ENCODE measurements at places on chromosomes 4 and X.
A peak's percentile ranks its signal among the peaks of the same experiment; 100 is the strongest.

- peak; percentile 15 for DNase-seq
These were observed 229.2 kb downstream of the PTTG2 start for GRCh38 chr4:38189445-38189844.

DNA sequence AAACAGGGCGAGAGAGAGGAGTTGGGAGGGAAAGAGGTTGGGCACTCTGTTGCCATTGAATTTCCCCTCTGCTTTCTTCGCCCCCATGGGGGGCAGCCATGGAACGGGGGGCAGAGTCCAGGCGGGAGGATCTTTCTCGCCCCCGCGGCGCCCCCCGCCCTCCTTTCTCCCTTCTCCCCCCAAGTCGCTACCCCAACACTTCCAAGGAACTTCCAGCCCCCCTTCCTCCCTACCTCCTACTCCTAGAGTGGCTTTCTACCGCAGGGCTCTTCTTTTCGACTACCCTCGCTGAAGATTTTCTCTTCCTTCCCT lies 594 bp upstream of the STAG2 start:
- DNase-seq, result no peak

GRCh38 chr4:134787315-134787714 lies 585.7 kb upstream of the PABPC4L start:
- DNase-seq, result no peak

DNA sequence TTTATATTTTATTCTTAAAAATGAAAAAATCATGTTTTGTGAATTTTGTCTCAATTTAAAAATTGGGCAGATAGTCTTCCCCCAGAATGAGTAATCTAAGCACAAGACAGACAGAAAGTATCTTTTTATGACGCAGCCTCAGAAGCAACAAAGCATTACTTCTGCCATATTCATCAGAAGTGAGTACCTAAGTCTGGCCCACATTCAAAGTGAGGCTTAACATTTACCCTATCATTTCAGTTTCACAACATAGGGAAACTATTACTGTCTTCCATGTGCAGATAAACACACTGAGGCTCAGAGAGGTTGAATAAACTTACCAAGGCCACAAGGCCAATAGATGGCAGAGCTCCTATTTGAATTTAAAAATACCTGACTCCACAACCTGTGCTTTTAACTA lies 4.4 kb upstream of the PRDX4 start:
- peak; percentile 1 for DNase-seq

DNA sequence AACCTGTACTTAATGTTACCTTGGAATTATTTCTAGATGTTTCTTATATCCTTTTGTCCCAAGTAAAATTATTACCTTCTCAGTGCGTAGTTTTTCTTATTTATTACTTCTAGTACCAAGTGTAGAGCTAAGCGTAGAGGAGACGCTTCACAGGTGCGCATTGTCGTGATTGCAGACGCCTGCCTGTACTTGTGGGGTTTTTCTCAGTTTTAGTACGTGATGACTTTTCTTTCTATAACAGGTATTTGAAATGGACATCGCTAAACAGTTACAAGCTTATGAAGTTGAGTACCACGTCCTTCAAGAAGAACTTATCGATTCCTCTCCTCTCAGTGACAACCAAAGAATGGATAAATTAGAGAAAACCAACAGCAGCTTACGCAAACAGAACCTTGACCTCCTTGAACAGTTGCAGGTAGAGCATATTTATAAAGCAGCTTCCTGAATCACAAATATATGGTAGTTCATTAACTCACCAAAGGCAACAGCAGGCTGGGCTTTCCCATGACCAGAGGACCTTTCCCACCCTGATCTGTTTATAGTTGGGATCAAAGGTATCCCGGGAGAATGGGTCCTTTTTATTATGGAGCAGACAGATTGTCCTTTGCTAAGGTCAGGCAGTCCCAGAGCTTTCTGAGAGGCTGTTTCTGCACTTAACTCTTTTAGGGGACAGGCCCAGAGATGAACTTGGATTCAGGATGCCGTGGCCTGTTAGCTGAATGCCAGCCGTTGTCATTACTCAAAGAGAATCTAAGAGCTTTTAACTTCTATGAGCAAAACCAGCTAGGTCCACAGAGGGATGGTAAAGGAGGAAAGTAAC lies 172.9 kb downstream of the PTTG2 start:
- DNase-seq, result no peak

- no peak for DNase-seq
These were observed 307.9 kb upstream of the F9 start for GRCh38 chrX:139222511-139223200.

DNA sequence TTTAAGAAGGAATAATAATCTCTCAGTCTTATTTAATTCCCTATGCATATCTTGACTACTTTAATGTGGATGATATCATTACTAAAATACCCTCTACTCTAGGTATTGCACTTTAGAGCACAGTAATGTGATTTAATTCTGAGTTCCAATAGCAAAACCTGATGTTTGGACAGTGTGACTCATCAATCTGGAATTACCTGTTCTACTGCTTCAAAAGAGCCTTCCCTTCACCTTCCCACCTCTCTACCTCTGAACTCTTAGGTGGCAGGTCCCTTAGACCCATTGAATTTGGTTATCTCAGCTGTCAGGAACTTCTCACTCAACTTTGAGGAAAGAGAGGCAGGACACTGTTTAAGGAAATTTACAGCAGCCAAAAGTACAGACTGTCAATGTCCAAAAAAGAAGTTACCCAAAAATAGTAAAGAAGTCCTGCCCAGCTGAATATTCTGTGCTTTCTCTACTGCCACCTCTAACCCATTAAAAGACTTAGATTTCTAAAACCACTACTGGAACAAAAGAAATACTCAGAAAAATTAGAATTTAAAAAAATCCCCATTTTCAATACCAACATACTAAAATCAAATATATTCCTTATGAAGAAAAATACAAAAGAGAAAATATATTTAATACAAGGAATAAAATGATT lies 123.1 kb upstream of the GPM6A start:
- DNase-seq, result no peak

DNA sequence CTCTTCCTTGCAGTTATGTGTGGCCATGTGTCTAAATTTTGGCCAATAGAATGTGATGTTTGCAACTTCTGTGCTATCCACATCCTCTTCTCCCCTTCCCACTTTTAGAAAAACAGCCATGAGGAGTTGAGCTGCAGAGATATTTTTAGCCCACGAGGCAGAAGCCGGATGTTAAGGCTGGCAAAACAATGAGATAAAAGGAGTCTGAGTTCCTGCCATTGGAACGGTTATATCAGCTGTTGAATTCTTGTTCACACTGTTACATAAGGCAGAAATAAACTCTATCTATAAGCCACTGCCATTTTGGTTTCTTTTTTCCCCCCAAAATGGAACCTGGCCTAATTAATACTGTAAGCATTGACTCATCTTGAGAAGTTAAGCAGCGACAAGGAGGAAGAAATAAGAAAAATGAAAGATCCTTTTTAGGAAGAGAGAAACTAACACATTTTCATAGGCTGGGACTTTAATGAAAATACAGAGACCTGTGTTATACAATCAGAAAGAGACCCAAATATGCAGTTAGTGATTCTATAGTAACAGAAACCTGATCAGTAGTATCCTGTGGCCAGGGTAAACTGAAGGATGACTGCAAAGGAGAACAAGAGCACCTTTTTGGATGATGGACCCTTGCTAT lies 200.5 kb downstream of the INPP4B start:
- no peak for DNase-seq

DNA sequence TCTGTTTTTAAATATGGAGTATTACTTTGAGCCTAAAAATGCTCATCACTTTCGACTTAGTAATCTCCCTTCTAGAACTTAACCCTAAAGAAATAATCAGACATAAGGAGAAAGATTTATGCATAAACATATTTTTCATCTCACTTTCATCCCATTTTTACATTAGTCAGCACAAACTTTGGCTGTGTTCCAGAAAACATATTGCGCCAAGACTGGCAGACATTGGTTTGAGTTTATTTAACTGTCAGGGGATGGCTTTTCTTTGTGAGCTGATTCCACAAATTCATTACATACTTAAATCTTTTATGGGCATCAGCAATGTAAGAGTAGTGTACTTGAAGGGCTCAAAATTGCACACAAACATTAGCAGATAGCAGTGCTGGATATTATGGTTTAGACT lies 23.7 kb downstream of the MAOA start:
- no peak for DNase-seq

DNA sequence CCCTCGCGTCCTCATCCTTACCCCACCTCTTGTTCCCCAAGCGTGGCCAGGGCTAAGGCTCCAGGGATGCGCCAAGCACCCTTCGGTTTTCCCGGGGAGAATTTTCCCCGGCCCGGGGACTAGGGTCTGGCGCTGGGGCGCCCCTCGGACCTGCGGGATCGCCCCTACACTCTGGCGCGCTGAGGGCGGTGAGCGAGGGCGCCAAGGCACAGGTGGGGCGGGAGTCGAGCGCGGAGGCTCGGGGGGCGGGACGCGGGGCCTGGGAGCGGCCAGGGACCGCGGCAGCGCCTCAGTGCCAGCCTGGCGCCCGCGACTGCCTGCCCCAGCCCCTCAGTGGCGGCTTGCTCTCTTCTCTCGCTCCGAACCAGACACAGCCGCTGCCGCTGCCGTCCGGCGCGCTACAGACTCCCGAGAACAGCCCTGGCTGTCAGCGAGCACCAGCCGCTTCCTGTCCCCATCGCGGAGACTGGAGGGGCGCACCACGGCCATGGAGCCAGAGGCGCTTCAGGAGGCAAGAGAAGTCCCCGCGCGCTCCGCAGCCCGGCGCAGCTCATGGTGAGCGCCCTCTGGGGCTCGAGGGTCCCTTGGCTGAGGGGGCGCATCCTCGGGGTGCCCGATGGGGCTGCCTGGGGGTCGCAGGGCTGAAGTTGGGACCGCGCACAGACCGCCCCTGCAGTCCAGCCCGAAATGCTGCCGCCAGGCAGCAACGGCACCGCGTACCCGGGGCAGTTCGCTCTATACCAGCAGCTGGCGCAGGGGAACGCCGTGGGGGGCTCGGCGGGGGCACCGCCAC lies at the start of gene DRD5:
Gene DRD5, plus strand, starts transcription at position 292 of the 793 bp plus-strand sequence. Its CDS starts 396 bp downstream, at position 688.
- no peak for DNase-seq

DNA sequence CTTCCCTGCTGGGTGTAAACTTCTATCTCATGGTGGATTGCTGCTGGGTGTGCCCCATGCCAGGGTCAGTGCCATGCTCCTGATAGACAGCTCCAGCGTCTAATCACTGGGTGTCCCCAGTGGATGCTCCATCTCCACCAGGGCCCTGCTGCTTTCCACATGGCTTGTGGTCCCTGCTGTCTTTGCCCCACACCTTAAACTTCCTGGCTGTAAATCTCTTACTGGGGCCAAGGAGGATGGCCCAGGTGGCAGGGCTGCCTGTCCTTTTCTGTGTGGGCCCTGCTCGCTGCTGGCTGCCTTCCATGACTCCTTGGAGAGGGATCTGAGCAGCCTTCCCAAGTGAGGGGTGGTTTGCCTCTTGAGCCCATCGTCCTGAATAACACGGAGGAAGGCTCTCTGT lies 51.8 kb downstream of the RGS12 start:
- no peak for DNase-seq

DNA sequence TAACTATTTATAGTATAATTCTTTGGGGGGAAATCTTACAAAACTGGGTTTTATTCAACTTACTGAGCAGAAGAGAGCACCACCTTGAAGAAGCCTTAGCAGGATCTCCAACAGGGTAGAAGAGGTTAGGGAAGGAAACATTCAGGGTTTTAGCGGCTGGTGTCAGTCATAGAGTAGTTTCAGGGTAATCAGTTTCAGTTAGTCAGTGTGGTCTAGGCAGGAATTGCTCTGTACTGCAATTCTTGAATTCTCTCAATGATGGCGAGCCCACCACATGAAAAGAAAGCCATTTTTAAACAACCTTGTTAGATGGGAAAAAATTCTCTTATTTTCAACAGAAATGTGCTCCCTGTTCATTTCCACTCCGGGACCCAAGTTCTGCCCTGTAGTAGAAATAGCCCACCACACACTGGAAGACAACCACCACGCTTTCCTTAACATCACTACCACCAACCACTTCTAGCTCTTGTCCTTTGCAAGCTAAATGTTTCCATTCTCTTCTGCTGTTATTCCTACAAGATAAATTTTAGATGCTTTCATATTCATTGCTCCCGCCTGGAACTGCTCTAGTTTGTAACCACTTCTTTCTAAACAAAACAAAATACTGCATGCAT lies 25.9 kb downstream of the COL25A1 start:
- no peak for DNase-seq

DNA sequence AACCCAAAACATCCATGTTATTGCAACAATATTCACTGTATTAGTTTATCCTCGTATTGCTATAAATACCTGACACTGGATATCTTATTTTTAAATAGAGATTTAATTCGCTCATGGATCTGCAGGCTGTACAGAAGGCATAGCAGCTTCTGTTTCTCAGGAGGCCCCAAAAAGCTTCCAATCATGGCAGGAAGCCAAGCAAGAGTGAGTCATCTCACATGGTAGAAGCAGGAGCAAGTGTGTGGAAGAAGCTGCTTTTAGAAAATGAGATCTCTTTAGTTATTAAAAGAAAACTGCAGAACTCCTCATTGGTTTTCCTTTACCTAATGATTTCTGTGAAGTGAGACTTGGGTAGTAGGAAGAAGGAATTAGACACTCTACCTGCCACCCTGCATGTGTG lies 16.4 kb downstream of the ZNF732 start:
- DNase-seq, result no peak

DNA sequence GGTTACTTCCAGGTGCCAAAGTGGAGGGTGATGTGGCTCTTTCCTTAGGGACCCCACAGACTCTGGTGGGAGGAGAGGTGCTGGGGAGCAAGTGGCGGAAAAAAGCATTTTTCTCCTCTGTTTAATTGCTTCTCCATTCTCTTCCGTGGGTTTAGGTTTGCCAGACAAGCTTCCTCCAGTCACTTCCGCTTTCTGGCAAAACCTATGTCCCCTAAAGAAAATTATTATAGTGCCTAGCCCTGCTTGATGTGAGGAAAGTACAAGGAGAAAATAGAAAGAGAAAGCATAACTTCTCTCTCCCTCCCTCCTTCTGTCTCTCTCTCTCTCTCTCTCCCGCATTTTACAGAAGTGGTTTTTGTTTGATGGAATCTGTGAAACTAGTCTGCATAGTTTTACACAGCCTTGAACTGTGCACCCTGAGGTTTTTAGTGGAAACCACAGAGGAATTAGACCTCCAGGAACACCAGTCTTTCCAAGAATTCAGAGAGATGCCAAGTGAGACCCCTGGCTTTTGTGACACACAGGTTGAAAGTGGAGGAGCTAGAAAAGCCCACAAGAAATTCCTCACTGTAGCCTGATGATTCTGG lies 231.1 kb upstream of the ANXA3 start:
- DNase-seq, result no peak

DNA sequence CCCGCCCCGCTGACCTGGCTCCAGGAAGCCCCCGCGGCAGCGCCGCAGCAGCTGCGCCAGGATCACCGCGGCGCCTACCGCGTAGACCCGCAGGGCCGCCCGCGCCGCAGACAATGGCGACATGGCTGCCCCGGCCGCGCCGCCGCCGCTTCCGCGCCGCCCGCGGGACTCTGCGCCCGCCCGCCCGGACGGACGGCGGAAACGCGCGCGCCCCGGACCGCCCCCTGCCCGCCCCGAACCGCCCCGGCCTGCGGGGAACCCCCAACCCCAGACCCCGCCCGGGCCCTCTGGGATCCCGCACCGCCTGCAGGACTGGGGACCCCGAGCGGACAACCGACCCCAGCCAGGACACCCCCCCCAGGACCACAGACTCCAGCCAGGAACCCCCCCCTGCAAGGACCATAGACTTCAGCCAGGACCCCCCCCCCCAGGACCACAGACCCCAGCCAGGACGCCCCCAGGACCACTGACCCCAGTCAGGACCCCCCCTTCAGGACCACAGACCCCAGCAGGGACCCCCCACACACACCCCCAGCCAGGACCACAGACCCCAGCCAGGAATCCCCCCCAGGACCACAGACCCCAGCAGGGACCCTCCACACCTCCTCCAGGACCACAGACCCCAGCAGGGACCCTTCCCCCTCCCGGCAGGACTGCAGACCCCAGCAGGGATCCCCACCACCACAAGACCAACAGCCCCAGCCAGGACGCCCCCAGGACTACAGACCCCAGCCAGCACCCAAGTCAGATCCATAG lies at the start of the genes DHRSX and ZBED1:
Gene DHRSX, minus strand, starts transcription at position 174 of the 756 bp plus-strand sequence. Its CDS starts 51 bp downstream, at position 123.
Gene ZBED1, minus strand, starts transcription at position 174 of the 756 bp plus-strand sequence. CDS start 10,257 bp downstream, outside the sequence.
- DNase-seq, result peak; percentile 26

GRCh38 chr4:13126976-13127910 lies 356.9 kb downstream of the RAB28 start:
- DNase-seq, result no peak

Data from stimulated activated CD4-positive, alpha-beta T cell treated with anti-CD3 and anti-CD28 coated beads, Interleukin-4, amount 100 ng/mL, for 4 hours (primary cell).